ENCODE measurements at places on chromosomes 13 and 19.

- no peak for DNase-seq
Observed at GRCh38 chr13:68046903-68047302, 816.8 kb upstream of the PCDH9 start.

DNA sequence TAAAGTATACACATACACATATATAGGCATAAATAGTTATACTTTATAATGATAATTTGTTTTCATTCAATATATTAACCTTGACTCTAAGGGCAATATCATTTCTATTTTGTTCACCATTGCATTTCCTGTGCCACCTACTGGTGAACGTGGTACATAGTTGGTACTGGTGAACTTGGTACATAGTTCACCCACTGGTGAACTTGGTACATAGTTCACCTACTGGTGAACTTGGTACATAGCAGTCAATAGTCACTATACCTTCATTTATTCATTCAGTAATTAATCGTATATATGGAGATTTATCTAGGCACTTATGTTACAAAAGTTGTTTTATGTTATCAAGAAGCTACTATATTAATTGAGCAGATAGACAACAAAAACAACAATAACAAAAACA, 172.6 kb upstream of the ATXN8OS start:
- no peak for DNase-seq

- DNase-seq: no peak
Observed at GRCh38 chr19:19595171-19595701, 23.3 kb downstream of the PBX4 start.

- peak; percentile 59 for DNase-seq
Observed at GRCh38 chr19:35693835-35694599, 10.3 kb upstream of the ZBTB32 start.

GRCh38 chr13:43760257-43760656, 26.5 kb downstream of the ENOX1 start:
- DNase-seq: no peak

DNA sequence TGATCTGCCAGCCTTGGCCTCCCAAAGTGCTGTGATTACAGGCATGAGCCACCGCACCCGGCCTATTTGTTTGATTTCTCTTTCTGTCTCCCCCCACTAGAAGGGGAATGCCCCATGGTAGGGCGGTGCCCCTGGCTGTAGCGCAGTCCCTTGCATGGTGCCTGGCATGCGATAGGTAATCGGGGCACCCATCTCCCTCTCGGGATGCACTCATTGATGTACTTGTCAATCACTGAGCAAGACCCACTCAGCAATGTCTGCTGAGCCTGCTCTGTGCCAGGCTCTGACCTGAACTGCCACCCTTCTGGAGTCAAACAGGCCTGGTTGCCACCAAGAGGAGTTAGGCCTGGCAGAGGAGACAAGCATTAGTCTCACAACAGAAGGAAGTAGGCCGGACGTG, 19.8 kb downstream of the DNM2 start:
- DNase-seq: no peak

DNA sequence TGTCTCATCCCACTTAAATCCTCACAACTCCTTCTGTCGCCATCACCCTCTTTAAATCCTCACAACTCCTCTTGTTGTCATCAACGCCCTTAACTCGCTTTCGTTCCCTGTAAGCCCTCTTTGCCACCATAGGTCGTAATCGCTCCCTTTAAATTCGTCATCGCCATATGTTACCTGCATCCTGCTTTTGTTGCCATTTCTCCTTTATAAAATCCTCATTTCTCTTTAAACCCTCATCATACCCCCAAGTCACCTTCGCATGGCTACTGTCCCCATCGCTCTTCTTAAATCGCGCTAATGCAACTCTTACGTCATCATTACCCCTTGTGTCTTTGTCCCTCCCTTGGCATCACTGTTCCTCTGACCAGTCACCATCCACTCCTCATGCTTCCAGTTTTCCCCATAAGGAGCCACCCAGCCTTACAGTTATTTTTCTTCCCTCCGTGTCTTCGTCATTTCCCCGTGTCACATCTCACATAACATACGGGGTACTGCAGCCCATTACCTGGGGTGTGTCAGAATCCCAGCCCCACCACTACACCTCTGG, 539 bp downstream of the PLD3 start:
- peak; percentile 40 for DNase-seq

DNA sequence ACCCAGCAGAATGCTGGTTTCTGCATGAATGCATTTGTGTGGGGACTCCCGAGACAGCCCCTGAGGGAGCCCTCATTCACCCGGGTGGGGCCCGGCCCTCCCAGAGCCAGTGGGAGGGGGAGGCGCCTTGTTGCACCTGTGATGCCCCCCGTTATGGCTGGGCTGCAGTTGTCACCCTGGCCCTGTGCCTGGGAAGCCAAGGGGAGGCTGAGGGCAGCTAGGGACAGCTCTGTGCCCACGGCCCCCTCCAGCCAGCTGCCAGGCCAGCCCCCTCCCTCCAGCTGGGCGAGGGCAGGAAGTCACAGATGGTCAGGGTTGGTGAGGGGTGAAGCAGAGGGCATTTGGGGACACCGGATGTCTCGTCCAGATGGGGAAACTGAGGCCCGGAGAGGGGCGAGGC, 26.1 kb downstream of the NFIC start:
- no peak for DNase-seq

GRCh38 chr19:54606230-54606629, 12.8 kb downstream of the LILRA1 start:
- DNase-seq: no peak

- DNase-seq: no peak
Observed at GRCh38 chr13:70723732-70724131, 615.5 kb upstream of the KLHL1 start.

- DNase-seq: no peak
Observed at GRCh38 chr13:29771247-29771646, 79.2 kb downstream of the UBL3 start.

- no peak for DNase-seq
Observed at GRCh38 chr13:52104624-52105023, 24.2 kb downstream of the NEK5 start.

- DNase-seq: no peak
Observed at GRCh38 chr19:17581211-17581874, 25.9 kb downstream of the COLGALT1 start.

DNA sequence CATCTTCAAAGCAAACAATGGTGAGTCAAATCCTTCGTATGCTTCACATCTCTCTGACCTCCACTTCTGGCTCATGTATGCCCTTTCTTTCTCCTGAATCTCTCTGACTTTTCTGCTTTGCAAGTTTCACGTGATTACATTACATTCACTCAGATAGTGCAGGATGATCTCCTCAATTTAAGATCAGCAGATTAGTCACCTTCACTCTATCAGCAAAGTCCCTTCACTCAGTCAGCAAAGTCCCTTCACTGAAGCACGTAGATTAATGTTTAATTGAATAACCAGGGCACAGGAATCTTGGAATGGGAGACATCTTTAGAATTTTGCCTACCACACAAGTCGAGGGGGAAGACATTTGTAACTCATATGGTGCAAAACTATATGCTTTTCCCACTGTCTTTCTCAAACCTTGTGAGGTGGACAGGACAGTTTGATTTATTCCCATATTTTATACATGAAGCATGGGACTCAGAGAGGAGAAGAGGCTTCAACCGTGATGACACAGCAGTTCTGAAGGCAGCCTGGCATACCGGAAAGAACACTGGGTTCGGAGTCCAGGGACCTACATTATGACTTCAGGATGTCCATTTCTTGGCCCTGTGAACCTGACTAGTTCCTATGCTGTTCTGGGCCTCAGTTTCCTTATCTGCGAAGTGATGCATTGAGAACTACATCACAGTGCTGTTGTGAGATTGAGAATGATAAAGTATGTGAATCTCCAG, 23.3 kb downstream of the SIGLECL1 start:
- DNase-seq: no peak

DNA sequence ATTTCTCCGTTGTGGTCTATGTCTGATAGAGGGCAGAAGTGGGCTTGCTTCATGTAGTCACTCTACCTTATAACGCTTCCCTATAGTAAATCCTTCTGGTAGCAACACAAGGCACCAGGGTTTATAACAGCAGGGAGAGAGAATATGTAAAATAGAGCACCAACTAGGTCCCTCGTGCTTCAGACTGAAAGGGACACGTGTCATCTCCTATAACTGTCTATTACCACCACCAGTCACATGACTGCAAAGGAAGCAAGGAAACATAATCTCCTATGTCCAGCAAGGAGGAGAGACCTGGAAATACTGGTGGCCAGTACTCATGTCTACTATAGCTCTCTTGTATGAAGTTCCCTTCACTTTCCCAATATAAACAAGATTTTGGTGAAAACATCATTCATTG, 79.2 kb downstream of the SLAIN1 start:
- no peak for DNase-seq

- DNase-seq: no peak
Observed at GRCh38 chr19:18122860-18123795, 25.6 kb downstream of the MAST3 start.

GRCh38 chr13:103671547-103671946, 605.3 kb upstream of the SLC10A2 start:
- DNase-seq: no peak

- no peak for DNase-seq
Observed at GRCh38 chr13:46903748-46904147, 6.9 kb upstream of the HTR2A start.

- DNase-seq: no peak
Observed at GRCh38 chr13:97318532-97318931, 96.4 kb downstream of the MBNL2 start.

GRCh38 chr13:113008851-113009250, 39.8 kb downstream of the MCF2L start:
- DNase-seq: no peak

GRCh38 chr13:111278258-111278657, 42.2 kb upstream of the TEX29 start:
- no peak for DNase-seq

DNA sequence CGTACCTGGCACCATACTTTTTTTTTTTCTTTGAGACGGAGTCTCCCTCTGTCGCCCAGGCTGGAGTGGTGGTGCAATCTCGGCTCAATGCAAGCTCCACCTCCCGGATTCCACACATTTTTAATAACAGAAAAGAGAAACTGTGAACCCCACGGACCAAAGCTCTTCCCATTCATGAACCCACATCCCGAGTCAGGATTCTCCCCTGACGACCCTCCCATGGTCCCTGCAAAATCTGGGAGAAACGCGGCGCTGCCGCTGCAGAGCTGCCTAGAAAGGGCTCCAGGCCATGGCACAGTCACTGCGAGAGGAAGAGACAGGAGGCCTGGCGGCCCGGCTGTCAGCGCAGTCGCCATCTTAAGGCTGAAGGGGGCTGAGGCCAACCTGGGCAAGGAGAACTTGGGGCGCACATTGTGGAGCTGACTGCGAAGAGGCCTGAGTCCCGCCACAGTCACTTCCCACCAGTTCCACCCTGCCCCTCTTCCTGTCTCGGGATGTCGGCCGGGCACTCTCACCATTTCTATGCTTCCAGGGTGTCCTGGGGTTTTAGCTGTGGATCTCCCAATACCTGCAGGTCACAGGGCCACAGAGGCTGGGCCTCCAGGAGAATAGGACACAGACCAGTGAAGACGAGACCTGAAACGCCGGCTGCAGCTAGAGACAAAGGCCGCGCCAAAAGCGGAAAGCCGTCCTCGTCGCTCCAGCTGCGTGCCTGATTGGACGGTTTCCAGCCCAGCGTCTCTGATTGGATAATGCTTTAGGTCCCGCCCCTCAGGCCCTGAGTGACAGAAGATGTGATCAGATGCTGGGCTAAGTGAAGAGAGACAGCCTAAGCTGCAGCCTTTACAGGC, 71.0 kb downstream of the ZNF486 start:
- DNase-seq: peak; percentile 52

DNA sequence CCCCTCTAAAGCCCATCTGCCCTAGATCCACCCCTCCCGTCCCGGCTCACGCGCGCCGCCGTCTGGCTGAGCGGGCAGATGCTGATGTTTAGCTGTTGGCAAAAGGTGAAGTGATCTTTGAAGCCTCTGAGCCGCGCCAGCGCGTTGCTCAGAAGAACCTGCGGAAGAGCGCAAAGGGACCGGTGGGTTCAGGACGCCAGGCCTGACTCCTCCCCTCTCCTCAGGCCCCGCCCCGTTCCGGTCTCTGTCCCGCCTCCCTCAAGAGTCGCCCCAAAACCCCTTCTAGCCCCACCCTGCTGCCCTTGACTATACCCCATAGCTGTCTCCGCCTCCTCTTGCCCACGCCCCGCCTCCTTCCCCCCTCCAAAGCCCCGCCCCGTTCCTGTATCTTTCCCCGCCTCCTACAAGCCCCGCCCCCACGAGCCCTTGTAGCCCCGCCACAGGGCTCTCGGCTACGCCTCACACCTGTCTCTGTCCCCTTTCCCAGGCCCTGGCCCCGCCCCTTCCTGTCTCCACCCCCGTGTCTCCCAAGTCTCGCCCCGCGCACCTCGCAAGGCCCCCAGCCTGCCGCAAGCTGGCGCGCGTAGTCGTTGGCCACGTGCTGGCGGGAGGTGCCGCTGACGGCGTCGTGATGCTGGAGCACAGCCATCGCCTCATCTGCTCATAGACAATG, 9.5 kb downstream of the MAN2B1 start:
- no peak for DNase-seq

- no peak for DNase-seq
Observed at GRCh38 chr13:73767191-73767741, 366.9 kb downstream of the KLF12 start.

DNA sequence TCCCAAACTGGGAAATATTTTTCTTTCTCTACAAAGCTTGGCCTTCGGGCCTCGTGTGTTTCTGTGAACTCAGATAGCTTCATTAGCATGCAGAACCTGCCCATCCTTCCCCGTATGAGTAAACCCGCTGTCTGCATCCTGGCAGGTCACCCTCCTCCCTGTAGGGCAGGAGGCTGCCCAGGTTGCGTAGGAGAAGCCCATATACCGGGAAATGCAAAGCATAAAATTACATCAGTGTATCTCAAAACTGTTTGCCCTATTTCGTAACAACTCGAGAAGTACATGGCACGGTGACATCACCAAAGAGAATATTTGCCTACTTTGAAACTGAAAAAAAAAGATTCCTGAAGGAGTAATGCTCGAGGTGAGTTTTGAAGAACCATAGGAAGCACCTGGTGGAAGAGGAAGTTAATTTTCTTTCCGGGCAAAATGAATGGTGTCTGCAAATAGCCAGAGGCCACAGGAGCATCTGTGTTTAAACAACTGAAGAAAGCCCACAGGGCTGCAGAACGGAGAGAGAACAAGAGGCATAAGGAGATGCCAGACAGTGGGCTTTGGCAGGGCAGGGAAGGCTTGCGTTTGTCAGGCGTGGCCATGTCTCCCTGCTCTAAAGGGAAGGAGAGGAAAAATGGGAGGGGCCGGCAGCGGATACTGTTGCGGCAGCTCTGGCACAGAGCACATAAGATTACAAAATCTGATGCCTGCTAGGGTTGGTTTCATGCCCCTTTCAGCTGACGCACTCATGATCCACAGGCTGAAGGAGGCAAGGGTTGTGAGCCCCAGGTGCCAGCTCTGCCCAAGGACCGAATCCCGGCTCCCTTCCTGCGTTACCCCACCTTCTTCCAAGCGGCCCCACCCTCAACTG, 81.4 kb downstream of the IRS2 start:
- DNase-seq: no peak

GRCh38 chr19:54644056-54644455, 13.8 kb downstream of the LILRB1 start:
- no peak for DNase-seq

GRCh38 chr19:18656337-18657086, 19.7 kb downstream of the KLHL26 start:
- DNase-seq: no peak

GRCh38 chr19:55042344-55042678, 4.2 kb upstream of the GP6 start:
- no peak for DNase-seq

GRCh38 chr13:50267066-50267465, 251.8 kb downstream of the KCNRG start:
- no peak for DNase-seq

- DNase-seq: no peak
Observed at GRCh38 chr13:114062754-114063153, 69.7 kb downstream of the RASA3 start.
